Suppressor macrophage (primary cell): ENCODE measurements at places on chromosomes 4 and X.
A peak's percentile ranks its signal among the peaks of the same experiment; 100 is the strongest.

DNA sequence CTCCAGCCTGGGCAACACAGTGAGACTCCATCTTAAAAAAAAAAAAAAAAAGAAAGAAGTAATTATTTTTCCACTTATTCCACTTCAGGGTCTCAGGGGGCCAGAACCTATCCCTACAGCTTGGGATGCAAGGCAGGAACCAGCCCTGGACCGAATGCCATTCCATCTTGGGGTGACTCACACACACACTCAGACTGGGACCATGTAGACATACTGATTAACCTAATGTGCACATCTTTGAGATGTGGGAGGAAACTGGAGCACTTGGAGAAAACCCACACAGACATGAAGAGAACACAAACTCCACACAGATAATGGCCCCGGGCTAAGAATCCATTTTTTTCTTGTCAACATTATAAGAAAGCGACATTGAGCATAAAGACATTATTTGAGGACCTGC lies 132.5 kb downstream of the PTTG2 start:
- no peak for DNase-seq

DNA sequence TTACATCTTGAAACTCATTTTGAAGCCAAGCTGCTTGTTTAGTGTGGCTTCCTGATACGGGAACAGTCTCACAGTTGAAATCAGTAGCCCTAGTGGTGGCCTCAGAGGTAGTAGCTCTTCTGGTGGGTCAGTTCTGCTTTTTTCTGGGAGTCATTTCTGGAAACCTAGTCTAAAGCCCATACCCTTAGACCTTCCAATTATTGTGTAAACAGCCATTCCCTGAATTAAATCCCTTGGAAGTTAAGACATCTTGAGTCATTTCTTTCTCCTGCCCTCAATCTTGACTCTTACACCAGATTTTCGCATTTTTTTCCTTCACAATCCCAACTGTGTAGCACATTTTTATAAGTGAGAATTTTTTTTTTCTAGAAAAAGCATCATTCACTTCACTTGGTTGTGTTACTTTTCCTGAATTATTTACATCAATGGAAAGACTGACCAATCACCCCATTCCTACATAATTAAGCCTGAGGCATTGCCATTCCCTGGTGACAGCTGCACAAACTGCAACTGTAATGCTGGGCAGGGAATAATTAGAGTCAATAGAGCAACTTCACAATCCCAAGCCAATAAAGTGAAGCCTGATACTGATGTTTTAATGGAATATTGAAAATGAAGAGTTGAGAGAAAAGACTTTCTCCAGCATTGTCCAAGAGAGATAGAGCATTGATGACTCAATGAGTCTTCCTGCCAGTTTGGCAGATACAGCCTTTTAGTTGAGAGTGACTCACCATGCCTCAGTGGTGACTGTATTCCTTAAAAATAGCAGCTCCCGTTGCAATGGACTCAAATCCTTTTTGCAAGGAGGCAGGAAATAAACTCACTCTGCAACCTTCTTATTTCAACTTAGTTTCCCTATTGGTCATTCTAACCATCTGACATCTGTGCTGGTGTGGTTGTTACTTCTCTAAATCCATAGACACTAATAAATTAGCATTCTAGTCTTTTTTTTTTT lies 13.0 kb upstream of the SEPSECS start:
- DNase-seq = peak; percentile 96

DNA sequence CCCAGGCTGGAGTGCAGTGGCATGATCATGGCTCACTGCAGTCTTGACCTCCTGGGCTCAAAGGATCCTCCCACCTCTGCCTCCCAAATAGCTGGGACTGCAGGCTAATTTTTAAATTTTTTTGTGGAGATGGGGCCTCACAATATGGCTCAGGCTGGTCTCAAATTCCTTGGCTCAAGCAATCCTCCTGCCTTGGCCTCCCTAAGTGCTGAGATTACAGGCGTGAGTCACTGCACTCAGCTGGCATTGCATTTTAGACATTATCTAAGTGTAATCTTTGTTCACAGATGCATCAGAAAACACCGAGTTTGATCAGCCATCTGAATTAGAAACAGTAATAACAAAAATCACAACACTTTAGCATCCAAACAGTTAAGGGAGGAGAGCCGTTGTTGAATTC lies 53.4 kb upstream of the CBR4 start:
- no peak for DNase-seq

- peak; percentile 18 for DNase-seq
Measured at GRCh38 chrX:107205770-107206696, at the start of the genes DNAAF6 and NUP62CL. TSS of gene DNAAF6 (plus strand) at chrX:107206611. CDS start at chrX:107212876, 6,265 bp downstream. TSS of gene NUP62CL (minus strand) at chrX:107206433. CDS start at chrX:107175146, 31,287 bp downstream.

DNA sequence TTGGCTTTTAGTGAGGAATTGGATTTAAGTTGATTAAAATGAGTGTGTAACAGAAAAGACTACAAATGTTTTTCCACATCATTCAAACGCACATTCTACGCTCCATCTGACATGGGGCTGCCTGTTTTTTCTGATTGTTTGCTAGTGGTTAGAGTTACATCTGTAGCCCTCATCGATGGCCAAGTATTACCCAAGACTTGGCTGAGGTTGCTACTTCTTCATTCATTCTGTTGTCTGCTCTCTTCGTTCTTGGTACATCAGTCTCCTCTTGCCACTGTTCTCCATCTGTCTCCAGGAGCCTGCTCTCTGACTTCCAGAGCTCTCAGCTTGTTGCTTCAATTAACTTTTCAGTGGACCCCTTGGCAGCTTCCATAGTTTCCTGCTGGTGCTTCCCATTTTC lies 1844.6 kb upstream of the TENM3 start:
- no peak for DNase-seq

GRCh38 chrX:101430457-101431078 lies 22.5 kb downstream of the HNRNPH2 start:
- DNase-seq = no peak

- no peak for DNase-seq
Measured at GRCh38 chr4:499567-499966, 557 bp downstream of the PIGG start.

DNA sequence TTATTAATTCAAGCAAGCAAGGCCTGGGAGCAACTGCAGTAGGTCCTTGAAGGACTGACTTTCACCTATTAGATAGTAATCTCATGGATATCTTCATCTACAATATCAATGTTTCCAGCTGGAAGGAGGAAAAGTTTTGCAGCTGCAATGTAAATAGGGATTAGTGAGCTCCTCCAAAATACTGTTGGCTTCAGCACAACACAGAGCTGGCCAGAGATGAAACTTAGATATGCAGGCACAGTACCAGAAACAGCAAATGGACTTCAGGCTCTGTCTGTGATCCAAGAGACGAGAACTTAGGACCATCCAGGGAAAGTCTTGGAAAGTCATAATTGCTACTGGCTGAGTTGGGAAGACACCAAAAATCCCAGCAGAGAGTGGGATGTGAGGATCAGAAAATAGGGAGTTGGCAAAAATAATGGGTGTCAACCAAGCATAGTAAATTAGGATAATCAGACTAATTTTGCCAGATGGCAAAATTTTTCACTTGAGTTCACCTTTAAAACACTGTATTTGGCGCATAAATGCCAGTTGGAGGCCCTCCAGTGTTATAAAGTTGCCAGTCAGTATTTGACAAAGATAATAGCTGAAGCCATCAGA lies 57.5 kb downstream of the PARM1 start:
- DNase-seq = no peak

DNA sequence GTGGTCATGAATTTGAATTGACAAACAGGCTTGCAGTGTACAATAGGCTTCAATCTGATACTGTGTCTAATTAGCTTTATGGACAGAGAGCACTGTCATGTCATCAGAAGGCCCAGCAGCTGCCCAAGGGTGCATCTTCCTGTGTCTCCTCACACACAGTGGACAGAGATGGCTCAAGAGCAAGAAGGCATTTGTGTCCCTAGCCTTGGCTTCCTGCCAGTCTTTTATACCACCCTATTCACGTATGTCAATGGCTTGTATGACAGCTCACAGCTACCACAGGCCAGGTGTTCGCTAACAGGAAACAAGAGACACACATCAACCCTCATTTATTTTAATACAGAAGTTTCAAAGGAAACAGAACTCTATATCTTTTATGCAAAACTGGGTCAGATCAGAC lies 874.0 kb upstream of the AGA start:
- no peak for DNase-seq

DNA sequence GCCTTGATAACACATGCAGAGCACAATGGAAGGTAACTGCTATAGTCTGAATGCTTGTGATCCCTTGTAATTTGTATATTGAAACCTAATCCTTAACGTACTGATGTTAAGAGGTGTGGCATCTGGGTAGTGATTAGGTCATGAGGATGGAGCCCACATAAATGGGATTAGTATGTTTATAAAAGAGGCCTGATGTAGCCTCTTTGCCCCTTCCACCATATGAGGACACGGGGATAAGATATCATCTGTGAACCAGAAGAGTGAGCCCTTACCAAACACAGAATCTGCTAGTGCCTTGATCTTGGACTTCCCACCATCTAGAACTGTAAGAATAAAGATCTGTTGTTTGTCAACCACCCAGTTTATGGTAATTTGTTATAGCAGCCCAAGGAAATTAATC lies 1074.2 kb upstream of the INTU start:
- no peak for DNase-seq

DNA sequence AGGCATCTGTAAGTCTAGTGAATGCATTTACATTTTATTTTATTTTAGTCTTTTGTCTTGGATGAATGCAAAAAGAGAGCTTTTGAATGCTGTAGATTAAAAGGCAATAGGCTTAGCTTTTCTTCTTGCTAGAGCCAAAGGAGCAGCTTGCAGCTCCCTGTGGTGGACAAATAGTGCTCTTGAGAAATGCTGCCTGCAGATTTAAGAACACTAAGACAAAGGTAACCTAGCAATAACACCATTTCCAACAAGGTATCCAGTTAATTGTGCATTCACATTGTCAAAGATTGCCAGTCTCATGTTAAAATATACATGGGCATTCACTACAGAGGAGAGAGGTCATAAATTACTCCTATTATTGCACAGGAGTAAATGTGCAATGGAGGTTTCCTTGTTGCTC lies 859.2 kb upstream of the PRKX start:
- DNase-seq = no peak

- DNase-seq = peak; percentile 54
Measured at GRCh38 chr4:77240469-77241066, 83.6 kb downstream of the CCNG2 start.

GRCh38 chr4:19819737-19820136 lies 432.0 kb upstream of the SLIT2 start:
- DNase-seq = no peak

DNA sequence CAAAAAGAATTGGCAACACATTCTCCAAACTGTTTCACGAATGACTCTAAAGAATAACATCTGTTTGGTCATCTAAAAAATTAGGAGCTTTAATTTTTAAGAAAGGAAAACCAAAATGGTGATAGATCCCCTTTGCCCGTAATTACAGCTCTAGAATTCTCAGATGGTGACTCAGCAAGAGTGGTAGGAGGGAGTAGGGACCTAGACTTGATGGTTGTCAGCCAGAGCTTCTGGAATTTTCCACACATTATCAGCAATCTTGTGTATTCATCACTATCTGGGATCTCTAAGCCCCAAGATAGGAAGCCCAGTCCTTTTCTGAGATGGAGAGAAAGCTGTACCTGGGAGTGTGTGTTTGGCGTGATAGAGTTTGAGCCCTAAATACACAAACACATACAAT lies 103.9 kb upstream of the RAB40AL start:
- DNase-seq = no peak

GRCh38 chr4:25795566-25796454 lies 67.0 kb downstream of the SEL1L3 start:
- no peak for DNase-seq

GRCh38 chr4:175330652-175331051 lies 412.5 kb downstream of the ADAM29 start:
- DNase-seq = no peak

- no peak for DNase-seq
Measured at GRCh38 chr4:11005300-11005699, 320.7 kb upstream of the CLNK start.

DNA sequence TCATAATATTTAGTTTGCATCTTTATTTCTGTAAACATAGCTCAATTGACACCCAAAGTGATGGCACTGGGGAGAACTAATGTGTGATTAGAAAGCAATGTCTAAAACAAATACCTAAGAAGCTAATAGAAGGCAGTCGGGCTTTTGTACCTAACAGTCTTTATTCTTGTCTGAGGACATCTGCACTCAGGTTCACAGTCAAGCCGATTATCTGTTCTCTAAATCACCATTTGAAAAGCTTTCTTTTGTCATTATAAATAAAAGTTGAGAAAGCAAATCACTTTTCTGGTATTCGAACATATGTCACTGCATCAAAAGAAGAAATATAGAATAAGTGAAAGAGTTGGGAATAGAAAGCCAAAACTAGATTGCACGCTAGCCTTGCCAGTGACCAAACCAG lies 2037.9 kb upstream of the TENM3 start:
- no peak for DNase-seq

DNA sequence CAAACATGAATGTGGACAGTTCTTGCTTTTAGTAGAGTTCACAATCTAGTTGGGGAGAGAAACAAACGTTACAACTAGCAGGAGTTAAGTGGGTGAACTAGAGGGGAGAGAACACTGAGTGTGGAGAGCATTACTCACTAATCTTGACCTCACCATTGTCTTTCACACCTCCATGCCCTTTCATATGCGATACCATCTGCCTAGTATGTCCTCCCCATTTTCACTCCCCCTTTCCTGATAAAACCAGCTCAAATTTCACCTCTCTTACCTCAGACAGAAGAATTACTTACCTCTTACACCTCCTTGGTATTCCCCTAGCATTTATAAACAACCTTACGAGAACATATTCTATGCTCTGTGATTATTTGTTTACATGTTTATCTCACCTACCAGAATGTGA lies 53.6 kb downstream of the LAS1L start:
- DNase-seq = no peak

DNA sequence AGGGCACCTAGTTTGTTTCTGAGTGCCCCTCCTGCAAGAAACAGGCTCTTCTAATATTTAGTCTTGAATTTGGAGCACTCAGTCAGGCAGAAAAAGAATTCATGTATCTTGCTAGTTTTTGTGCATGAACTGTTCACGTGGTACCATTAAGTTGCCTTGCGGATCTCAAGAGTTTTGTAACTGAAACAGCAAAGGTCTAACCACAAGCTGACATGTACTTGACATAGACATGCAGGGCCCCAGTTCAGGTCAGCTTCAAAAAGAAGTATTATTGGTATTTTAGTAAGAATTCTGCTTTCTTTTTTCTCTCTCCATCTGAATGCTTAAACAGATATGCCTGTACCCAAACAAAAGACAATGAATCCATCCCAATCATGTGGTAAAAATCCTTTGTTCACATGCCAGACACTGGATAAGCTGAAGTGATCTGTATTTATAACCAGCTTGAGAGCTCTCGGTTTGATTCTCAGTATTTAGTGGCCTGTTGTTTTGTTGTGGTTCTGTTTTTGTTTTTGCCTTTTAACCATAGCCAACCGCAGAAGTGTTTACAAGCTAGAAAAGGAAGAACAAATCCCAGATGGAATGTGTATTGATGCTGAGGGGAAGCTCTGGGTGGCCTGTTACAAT lies 13.0 kb downstream of the RGN start:
- no peak for DNase-seq

GRCh38 chr4:87811977-87812376 lies 12.6 kb downstream of the IBSP start:
- DNase-seq = no peak

- DNase-seq = no peak
Measured at GRCh38 chr4:140331876-140332275, 41.6 kb upstream of the SCOC start.
